Fibroblast of lung (primary cell): ENCODE measurements at places on chromosomes 1 and 21.

DNA sequence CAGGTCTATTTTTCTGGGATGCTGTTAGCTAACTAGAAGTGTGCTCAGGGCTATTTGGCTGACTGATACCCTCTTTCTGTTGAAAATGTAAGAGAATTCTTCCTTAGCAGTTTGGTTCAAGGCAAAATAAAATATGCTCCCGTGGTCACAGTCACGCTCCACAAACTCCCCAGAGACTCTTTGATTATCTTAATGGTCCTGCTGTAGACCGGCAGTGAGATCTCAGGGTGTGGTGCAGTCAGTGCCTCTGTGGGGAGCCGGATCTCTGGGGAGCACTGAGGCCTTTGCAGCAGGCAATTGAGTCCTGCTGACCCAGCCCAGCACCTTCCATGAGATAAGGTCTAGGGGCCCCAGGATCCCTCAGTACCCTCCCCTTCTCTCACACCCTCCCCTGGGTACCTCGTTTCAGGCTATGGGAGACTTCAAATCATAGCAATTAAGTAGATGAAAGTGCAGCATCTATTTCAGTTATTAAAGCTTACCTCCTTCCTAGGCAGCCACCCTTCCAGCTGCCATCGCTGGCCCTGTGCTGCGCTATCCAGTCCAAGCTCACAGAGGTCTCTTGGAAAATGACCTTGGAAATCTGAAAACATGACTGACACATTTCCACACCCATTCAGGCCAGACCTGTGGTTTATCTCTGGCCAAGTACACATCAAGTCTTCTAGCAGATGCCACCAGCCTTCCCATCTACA lies 98.1 kb downstream of the SEC16B start:
- DNase-seq = no peak

DNA sequence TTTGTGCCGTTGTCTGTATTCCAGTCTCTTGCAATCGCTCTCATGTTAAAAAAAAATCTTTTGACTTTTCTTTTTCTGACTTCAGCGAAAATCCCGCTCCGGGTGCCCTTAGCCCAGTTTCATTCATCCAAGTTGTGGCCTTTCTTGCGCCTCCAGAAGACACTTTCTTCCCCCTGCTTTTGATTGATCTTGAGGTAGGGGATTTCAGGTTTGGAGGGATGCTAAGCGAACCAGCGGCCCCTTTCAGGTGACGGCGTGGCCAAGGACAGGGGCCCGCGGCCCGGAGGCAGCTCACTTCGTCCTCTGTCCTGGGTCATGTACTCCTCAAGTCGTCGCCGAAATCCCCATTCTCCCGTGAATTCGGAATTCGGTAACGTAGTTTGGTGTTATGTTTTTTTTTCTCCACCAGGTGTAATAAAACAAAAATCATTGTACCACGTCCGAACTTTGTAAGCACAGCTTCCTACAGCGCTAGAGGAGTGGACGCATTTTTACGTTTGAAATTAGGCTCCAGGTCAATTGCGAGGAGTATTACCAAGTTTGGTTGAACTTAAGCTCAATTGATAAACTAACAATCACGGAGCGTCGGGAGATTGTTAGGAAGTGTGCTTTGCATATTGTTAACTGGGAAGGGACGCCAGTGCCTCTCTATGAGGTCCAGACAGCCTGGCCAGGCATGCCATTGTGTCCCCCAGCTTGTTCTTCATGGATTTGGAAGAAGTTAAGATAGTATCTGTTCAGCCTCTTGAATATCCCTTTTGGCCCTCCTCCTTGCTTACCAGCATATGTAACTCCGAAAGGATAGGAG lies 1.1 kb downstream of the MRPS6 start:
- peak; percentile 27 for DNase-seq

- DNase-seq = peak; percentile 46
Measured at GRCh38 chr1:224333309-224333926, 3.4 kb upstream of the NVL start.

GRCh38 chr1:54500107-54500431 lies 48.0 kb upstream of the ACOT11 start:
- DNase-seq = no peak

DNA sequence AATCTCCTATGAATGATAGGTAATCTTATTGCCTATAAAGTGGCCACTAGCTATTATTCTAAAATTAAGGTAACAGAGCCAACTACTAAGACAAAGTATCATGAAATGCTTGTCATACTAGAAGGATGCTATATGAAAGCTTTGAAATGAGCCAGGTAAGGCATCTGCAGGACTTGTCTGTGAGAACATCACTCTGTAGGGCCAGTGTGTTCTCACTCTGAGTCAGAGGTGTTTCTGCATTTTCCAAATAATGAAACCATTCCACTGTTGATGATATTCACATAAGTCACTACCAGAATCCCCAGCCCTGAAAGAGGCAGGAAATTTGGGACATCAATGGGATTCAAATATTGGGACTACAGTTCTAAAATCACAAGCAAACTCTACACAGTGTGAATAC lies 25.8 kb upstream of the GBP5 start:
- DNase-seq = no peak

DNA sequence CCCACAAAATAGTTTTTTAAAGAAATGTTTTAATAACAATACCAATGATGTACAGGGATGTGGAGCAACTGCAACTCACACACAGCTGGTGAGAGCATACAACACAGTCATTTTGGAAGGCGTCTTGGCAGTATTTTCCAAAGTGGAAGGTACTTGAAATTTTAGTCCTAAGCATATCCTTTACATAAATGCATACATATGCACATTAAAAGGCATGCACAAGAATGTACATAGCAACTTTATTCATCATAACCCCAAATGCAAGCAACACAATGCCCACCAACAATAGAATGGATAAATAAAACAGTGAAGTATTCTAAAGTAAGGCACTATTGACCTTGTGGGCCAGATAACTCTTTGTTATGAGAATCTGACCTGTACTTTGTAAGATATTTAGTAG lies 310.1 kb upstream of the ADGRL2 start:
- DNase-seq = no peak

DNA sequence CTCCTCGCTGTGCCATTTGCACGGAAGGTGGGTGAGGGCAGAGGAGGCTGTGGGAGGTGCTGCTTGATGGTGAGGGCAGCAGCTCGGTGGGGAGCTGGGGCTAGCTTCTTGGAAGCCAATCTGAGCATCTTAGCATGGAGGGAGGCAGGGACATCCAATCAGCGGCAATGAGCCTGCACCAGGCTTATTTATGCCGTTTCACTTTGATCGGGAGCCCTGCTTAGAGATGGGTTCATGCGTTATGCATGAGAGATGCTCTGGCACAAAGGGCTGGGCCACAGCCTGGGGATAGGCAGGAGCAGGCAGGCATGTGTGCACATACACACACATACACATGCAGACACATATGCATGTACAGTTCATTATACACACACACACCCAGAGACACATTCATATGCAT lies 220.2 kb downstream of the GRIK3 start:
- no peak for DNase-seq

- DNase-seq = no peak
Measured at GRCh38 chr1:248910761-248911160, 4.7 kb downstream of the PGBD2 start.

GRCh38 chr1:228345201-228345930 lies 61.3 kb downstream of the TRIM11 start:
- no peak for DNase-seq

- no peak for DNase-seq
Measured at GRCh38 chr1:175599212-175599705, 144.1 kb downstream of the TNR start.

DNA sequence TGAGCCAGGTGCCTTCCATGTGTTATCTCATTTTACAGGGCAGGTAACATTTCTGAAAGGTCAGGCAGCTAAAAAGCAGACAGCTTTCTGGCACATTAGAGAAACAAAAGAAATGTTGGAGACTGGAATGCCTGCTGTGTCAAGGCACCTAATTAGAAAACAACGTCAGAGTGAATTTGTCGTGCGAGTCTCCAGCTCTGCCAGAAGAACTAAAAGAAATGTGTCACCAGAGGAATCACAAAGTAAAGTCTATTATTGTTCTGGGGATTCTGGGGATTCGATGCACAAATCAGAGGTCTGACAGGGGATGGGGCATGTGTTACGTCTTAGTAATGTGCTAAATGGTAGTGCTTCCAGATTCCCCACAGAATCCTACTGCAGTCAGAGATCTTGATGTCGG lies 89.3 kb downstream of the EDEM3 start:
- no peak for DNase-seq

DNA sequence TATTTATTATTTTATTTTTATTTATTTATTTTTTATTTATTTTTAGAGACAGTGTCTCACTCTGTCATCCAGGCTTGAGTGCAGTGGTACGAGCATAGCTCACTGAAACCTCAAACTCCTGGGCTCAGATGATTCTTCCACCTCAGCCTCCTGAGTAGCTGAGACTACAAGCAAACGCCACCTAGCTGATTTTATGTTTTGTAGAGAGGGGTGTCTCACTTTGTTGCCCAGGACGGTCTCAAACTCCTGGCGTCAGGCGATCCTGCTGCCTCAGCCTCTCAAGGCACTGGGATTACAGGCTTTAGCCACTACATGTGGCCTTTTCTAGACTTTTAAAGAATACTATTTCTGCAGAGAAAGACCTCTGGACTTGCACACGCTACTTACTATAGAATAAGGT lies 61.3 kb upstream of the C1orf53 start:
- no peak for DNase-seq

DNA sequence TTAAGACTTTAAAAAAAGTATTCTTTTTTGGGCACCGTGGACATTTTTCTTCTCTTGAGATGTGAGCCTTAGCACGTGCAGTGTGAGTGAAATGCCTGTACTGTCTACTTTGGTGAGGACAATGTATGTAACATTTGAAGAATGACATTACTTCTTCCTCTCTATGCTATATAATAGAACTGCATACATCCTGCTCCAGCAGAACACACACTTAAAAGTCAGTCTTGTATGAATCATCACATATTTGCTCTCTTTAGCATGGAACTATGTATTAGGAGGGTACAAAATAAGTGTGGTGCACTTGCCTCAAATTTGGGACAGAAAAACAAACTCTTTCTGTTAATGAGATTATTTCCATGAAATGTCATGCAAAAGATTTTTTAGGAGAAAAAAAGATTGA lies 358.4 kb upstream of the SGIP1 start:
- no peak for DNase-seq

- DNase-seq = peak; percentile 62
Measured at GRCh38 chr1:56095696-56096665, 483.4 kb downstream of the PLPP3 start.

DNA sequence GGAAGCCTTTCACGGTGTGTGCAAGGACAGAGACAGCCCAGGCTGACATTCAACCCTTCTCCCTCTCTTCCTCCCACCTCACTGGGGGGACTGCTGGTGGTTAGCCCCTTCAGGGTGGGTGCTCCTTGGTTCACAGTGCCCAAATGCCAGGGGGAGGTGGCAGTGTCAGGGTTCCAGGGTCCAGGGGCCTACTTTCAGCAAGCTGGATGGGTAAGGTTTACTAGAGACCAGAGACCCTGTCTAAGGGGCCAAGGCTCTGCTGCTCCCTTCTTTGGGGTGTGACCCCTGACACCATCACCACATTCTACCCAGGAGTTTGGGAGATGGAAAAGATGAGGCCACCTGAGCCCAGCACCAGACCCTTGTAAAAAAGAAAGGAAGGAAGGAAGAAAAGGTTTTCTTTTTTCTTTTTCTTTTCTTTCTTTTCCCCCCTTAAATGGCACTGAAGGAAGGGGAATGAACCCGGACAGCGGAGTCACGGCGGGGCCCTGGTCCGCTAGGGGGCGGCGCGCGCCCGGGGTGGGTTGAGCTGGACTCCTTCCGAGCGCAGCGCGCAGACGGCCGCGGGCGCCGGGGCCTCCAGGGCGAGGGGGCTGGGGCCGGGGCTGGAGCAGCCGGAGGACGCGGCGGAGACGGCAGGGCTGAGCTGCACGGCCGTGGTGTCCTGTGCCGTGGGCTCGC lies 18.8 kb downstream of the KNCN start:
- DNase-seq = peak; percentile 64

DNA sequence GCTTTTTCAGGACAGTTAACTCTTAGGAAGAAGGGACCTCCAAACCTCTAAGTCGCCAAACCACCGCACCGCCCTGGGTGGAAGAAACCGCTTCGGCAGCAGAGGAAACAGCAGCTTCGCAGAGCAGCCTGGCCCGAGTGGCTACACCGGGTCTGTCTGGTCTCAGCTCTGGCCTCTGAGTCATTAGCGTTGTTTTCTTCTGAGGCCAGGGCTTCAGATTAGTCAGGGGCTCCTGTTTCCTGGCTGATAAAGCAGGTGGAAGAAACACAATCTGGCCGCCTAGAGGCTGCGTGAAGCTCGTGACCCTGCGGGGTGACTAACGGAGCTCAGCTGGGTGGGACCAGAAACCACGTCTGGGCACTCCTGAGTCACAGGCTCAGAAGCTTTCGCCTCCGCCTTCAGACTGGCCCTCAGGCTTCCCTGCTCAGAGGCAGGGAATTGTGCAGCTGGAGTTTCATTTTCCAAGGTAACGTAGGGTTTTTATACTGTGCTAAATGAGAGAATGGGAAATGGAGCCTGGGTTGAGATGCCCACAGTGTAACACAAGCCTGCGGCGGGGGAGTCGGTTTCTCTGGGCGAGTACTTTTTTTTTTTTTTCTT lies 44.9 kb downstream of the CHAF1B start:
- DNase-seq = peak; percentile 97

- DNase-seq = no peak
Measured at GRCh38 chr1:54611621-54612020, 11.7 kb downstream of the FAM151A start.

- peak; percentile 95 for DNase-seq
Measured at GRCh38 chr21:38477226-38477625, 21.1 kb downstream of the ERG start.
